ENCODE measurements at places on chromosomes 12 and 14.

DNA sequence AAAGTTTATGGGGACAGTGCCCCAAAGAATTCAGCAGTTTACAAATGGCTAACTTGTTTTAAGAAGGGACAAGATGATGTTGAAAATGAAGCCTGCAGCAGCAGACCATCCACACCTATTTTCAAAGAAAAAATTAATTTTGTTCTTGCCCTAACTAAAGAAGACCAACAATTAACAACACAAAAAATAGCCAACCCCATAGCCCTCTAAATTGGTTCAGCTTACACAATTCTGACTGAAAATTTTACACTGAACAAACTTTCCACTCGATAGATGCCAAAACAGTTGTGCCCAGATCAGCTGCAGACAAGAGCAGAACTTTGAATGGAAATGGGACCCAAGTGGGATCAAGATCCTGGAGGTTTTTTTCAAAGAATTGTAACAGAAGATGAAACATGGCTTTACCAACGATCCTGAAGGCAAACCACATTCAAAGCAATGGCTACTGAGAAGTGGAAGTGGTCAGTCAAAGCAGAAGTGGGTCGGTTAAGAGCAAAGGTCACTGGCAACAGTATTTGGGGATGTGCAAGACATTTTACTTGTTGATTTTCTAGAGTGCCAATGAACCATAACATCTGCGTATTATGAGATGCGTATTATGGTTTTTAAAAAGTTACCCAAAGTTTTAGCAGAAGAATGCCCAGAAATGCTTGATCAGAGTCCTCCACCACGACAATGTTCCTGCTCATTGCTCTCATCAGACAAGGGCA is 30.0 kb downstream of the SLC39A9 start:
- DNase-seq, result no peak

- no peak for DNase-seq
Observed at GRCh38 chr12:51961834-51962233, 10.3 kb downstream of the ACVR1B start.

- no peak for DNase-seq
Observed at GRCh38 chr12:109166371-109166770, 50.0 kb downstream of the ACACB start.

GRCh38 chr14:31543969-31544799 is 17.0 kb upstream of the NUBPL start:
- no peak for DNase-seq

DNA sequence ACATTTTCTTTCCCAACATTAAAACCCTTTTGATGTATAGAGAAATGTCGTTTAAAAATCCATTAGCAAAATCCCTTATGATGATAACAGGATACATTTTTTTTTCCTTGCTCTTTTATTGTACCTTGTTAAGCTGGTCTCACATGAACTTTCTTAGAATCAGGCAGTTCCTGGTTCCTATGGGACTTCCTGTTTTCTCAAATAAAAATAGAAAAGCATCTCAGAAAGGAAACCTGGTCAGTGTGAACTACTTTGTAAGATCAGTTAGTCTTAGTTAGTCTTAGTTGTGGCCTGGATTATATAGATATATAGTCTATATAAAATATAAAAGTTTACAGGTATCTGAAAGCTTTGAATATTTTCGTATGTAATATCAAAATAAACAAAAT is 40.3 kb downstream of the LEMD3 start:
- DNase-seq, result no peak

- no peak for DNase-seq
Observed at GRCh38 chr14:53054457-53054856, 98.7 kb downstream of the DDHD1 start.

DNA sequence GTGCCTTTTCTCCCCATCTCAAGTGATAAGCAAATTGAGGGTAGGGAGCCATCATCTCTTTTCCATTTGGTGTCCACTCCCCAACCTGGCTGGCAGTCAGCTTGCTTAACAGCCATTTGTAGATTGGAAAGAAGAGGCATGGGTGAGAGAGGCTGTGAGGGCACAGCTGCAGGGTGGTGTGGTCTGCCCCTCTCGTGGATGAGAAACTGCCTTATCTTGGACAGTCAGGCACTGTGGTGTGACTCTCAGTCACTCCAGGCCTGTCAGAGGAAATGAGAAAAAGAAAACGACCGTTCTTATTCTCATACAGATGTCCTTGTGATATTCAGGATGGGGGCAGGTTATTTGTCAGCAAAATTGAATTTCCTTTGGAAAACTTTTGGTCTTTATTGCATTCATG is 65.1 kb upstream of the SRSF5 start:
- no peak for DNase-seq

DNA sequence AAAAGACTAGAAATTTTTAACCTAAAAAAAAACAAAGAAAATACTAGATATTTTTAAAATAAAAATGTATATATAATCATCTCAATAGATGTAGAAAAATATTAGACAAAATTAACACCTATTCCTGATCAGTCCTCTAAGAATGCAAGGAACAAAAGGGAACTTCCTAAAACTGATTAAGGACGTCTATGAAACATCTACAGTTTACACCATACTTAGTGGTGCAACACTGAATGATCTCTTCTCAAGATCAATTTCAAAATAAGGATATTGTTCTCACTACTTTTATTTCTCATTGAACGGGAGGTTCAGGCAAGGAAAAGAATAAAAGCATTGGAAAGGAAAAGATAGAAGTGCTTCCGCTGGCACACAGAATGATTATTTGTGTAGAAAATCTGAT is 16.0 kb downstream of the OLR1 start:
- no peak for DNase-seq

GRCh38 chr12:3492793-3493042 is 1.7 kb downstream of the PRMT8 start:
- no peak for DNase-seq

- no peak for DNase-seq
Observed at GRCh38 chr14:51533160-51533559, 118.5 kb upstream of the FRMD6 start.

DNA sequence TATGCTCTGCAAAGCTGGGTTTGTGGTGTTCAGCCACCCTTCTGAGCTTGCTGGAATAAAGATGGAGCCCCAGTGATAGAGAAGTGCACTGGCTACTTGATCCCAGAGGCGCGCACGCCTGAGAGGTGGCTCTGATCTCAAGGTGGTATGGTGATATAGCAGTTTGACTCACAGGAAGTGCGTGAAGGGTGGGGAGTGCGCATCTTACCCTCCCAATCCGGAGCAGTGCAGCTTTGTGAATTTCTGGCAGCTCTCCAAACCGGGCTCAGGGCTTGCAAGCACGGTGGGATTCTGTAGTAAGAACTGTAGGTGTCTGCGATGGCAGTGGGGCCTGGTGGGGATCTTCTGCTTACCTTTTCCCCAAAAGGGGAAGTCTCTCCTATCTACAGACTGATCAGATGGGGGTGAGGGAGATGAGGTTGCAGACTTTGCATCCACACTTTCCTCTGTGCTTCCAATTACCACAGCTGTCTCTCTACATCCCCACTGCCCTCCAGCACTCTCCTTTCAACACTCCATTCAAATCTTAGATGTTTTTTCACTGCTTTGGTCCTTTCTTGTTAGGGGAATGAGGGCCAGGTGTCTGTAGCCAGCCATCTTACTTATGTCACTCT is 197.4 kb upstream of the SLC38A2 start:
- DNase-seq, result no peak

GRCh38 chr14:44463356-44464004 is 43.6 kb downstream of the FSCB start:
- no peak for DNase-seq

DNA sequence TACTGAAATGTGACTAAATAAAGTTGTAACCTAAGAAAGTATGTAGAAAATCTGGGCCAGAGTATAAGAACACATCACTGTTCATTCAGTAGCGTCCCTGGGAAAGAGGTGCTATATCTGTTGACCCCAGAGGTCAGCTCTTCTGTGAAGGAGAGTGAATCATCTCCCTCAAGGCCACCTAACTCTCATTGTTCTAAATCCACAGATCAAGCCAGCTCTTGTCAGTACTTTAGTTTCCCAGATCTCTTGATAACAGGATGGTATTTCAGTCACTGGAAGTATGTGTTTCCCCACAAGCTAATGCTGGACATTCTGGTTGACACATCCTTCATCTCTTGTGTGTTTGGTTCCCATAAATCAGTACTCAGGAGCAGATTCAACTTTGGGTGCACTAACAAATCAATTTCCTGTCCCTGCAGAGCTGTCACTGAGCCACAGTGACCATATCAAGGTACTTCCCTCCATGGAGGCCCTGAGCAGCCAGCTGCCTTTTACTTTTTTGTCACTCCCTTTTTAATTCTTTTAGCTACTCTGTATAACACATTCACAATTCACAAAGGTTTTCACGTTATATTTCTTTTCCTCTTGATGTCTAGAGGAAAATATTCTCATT is 7.8 kb downstream of the KRT1 start:
- DNase-seq, result no peak

GRCh38 chr12:13173012-13173932 is 23.3 kb upstream of the EMP1 start:
- DNase-seq, result no peak

DNA sequence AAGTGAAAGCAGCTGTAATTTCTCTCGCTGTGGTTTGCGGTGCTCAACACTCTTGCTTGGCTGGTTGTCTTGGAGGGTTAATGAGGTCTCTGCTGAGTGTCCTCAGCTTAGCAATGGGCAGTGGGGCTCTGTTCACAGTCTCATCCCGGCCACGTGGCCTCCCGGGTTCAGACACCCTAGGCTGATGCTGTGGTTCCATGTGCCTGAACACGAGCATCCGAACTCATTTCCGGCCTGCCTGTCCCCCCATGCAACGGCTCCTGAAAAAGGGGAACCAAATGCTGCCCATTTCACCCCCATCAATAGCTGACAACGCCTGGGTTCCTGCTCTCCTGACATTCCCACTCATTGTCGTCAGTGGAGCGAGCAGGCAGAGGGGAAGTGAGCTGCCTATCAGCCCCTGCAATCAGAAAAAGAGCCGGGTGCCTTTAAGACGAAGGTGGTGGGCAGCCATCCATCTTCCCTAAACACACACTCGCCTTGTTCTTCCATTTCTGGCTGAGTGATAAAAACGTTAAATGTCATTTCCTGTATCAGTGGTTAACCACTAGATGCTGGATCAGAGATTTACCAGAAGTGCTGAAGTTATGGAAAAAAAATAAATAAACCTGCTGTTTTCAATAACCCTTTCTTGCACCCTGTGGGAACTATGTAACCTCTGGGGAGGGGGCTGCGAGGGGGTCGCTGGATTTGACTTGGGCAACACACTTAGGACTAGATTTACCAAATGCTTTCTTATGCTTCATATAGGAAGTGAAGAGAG is 60.3 kb upstream of the BCL2L14 start:
- DNase-seq, result peak; percentile 27

- DNase-seq, result no peak
Observed at GRCh38 chr14:64937821-64938193, 4.7 kb downstream of the GPX2 start.

- no peak for DNase-seq
Observed at GRCh38 chr14:69612783-69613130, 1.4 kb downstream of the SUSD6 start.

GRCh38 chr12:2679068-2679815 is 115.5 kb upstream of the FKBP4 start:
- no peak for DNase-seq

DNA sequence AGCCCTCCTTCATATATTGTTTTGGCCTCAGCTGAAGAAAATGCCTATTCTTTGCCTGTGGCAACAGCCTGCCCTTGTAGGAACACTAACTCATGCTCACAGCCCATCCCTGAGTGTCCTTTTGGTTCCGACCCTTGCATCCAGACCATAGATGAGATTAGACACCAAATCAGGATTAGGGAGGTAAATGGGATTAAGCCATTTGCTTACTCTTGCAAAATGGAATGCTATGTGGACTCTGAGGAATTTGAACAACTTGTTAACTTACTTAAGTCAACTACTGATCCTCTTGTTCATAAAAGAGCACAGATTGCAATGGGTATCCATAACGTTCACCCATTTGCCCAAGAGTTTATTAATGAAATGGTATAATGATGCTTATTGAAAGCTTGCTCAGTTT is 27.3 kb downstream of the TSHR start:
- no peak for DNase-seq

DNA sequence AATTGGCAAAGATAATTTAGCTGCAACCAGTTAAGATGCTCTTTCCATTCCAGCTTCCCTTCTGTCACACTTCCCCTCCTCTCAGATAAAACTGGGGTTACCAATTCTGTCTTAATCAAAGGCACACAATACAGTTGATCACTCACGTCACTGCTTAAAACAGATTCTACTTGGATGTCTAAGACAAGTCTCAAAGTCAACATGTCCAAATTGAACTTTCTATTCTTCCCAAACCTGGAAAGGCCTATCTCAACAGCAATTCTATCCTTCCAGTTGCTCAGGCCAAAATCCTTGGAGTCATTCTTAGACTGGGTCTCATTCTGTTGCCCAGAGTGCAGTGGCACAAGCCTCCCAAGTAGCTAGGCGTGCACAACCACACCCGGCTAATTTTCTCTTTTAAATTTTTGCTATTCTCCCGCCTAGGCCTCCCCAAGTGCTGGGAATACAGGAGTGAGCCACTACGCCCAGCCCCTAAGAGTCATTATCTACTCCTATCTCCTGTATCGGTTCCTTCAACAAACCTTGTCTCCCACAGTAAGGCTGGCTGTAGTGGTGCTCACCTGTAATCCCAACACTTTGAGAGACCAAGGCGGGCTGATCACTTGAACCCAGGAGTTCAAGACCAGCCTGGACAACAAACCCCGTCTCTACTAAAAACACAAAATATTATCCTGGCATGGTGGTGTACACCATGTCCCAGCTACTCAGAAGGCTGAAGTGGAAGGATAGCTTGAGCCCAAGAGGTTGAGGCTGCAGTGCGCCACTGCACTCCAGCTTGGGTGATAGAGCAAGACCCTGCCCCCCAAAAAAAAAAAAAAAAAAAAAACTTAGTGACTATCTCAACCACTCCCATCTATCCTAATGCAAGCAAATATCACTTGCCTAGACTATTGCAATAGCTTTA is 4.7 kb downstream of the RPS29 start:
- no peak for DNase-seq

- no peak for DNase-seq
Observed at GRCh38 chr14:56400109-56400825, 179.3 kb upstream of the TMEM260 start.

DNA sequence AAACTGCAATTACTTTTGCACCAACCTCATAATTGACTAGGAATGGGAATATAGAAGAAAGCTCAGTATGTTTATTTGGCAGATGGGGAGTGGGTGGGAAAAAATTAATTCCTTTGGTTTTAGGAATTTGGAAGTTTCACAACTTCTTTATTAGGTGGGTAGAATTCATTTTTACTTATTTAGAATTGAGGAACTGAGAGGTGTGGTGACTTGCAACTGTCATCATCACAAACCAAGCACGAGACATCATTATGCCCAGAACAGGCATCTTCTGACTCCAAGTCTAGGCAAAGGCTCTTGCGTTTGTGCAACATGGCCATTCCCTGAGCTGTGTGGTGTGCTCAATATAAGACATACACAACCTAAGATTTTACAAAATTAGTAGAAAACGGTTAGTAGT is 380.0 kb downstream of the ATP23 start:
- no peak for DNase-seq

Measured in stimulated activated CD8-positive, alpha-beta memory T cell treated with anti-CD3 and anti-CD28 coated beads, Interleukin-7, amount 100 ng/mL, for 1 hour (primary cell).